ENCODE measurements at places on chromosomes 11 and 22. TPM values are rescaled to one million over a fixed set of nuclear protein-coding genes. Genes with fewer than 3 reads are reported as not detected.
A peak's percentile ranks its signal among the peaks of the same experiment; 100 is the strongest.

The DERL3 gene
- 8.7 TPM for total RNA-seq

The SHISAL1 gene
- total RNA-seq: 5.8 TPM

The RAB3IL1 gene
- 6.8 TPM for total RNA-seq

The APOC3 gene
- not detected for total RNA-seq

The CALCA gene
- total RNA-seq: 0.61 TPM

The MISFA gene
- 3.8 TPM for total RNA-seq

The KCNA4 gene
- total RNA-seq: not detected

The C22orf31 gene
- not detected for total RNA-seq

The DMC1 gene
- 7.1 TPM for total RNA-seq

The BTBD18 gene
- not detected for total RNA-seq

GRCh38 chr22:30755759-30756124, 61.1 kb downstream of the OSBP2 start:
- no peak overlapping the region for H3K27ac ChIP-seq
- H3K27me3 ChIP-seq: no peaks in the 10 kb centered on the region
- no peak for DNase-seq
- H3K4me1 ChIP-seq: no peaks in the 10 kb centered on the region

GRCh38 chr11:27509908-27510307, 3.3 kb upstream of the LIN7C start:
- no peaks in the 10 kb centered on the region for H3K36me3 ChIP-seq
- peaks cover 5% of the 10 kb centered on the region for H3K4me1 ChIP-seq
- no peak overlapping the region for H3K4me3 ChIP-seq
- H3K27ac ChIP-seq: no peak overlapping the region

- H3K4me3 ChIP-seq: peak overlapping the region; percentile 27
- no peaks in the 10 kb centered on the region for H3K27me3 ChIP-seq
- DNase-seq: no peak
- peaks cover 20% of the 10 kb centered on the region for H3K4me1 ChIP-seq
- no peaks in the 10 kb centered on the region for H3K36me3 ChIP-seq
Observed at GRCh38 chr22:27629908-27630673, 171.5 kb downstream of the MN1 start.

- no peaks in the 10 kb centered on the region for H3K4me1 ChIP-seq
- H3K36me3 ChIP-seq: no peaks in the 10 kb centered on the region
- no peak for DNase-seq
- H3K4me3 ChIP-seq: no peak overlapping the region
- no peak overlapping the region for H3K27ac ChIP-seq
Observed at GRCh38 chr11:107688322-107688918, 23.4 kb downstream of the SLN start.

DNA sequence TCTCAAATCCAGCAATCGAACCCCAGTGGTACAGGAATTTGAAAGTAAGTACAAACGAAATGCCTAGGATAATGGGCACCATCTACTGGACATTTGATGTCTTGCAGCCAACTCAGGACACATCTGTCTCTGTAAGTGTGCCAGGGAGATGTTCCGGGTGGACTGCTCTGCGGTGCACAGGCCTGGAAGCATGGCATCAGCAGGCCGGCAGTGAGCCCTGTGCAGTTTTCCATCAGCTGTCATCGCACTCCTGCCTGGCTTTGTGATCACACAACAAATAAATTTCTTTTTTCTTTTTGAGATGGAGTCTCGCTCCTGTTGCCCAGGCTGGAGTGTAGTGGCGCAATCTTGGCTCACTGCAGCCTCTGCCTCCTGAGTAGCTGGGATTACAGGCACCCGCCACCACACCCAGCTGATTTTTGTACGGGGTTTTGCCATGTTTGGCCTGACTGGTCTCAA, 71.0 kb downstream of the JAM3 start:
- H3K27me3 ChIP-seq: no peaks in the 10 kb centered on the region
- no peak overlapping the region for H3K4me3 ChIP-seq
- DNase-seq: peak; percentile 41
- no peak overlapping the region for H3K27ac ChIP-seq
- no peaks in the 10 kb centered on the region for H3K4me1 ChIP-seq

DNA sequence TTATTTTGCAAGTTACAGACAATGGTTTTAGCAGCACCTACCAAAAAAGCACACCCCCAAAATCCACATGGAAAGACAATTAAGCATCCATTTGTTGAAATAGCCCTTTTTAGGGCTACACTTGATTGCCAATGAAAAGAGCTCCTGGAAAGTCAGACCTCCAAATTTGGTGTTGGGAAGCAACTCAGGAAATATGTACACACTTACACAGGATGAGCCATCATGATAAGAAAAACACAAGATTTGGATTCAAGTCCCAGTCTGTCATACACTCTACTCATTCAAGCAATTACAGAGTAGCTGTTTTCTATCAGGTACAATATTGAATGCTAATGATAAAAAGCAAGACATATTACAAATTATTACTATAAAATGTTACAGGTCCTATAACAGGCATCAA, 31.5 kb downstream of the FAM168A start:
- no peaks in the 10 kb centered on the region for H3K4me1 ChIP-seq
- no peak overlapping the region for H3K27ac ChIP-seq
- H3K27me3 ChIP-seq: no peaks in the 10 kb centered on the region
- H3K36me3 ChIP-seq: no peaks in the 10 kb centered on the region
- no peak overlapping the region for H3K4me3 ChIP-seq

DNA sequence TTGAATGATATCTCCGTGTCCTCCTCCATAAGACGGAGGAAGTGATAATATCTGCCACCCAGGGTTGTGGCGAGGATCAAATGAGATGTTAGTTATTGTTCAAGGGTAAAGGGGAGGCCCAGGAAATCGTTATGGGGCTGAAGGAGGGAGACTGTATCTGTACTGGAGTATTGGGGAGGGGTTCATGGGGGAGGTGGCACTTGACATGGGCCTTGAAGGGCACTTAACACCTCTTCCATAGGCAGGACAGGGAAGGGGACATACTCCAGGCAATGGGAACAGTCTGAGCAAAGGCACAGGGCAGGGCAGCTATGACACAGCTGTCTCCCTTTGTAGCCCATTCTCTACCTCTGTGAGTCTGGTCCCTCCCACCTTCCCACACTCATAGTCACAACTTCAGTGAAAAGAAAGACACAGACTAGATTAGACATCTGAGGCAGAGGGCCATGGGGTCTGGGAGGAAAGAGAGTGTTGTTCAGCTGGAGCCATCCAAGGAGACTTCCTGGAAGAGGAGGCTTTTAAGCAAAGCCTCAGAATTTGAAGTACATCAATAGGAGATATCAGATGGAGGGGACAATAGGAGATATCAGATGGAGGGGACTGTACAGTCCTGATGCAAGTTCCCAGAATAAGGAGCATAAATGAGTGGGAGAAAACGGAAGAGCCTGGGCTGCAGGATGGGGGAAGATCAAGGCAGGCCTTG, 15.8 kb upstream of the DGKZ start:
- H3K36me3 ChIP-seq: no peaks in the 10 kb centered on the region
- no peak for DNase-seq
- H3K27ac ChIP-seq: no peak overlapping the region
- H3K4me1 ChIP-seq: peaks cover 23% of the 10 kb centered on the region
- peaks cover 44% of the 10 kb centered on the region for H3K27me3 ChIP-seq

GRCh38 chr11:129440028-129440713, 64.5 kb downstream of the BARX2 start:
- no peaks in the 10 kb centered on the region for H3K36me3 ChIP-seq
- no peak for DNase-seq
- no peaks in the 10 kb centered on the region for H3K27me3 ChIP-seq
- H3K4me1 ChIP-seq: no peaks in the 10 kb centered on the region
- no peak overlapping the region for H3K27ac ChIP-seq
- no peak overlapping the region for H3K4me3 ChIP-seq

GRCh38 chr22:29207243-29207550, 1.5 kb downstream of the EMID1 start:
- H3K27ac ChIP-seq: no peak overlapping the region
- no peak for DNase-seq
- no peak overlapping the region for H3K4me3 ChIP-seq
- peaks cover 12% of the 10 kb centered on the region for H3K27me3 ChIP-seq

DNA sequence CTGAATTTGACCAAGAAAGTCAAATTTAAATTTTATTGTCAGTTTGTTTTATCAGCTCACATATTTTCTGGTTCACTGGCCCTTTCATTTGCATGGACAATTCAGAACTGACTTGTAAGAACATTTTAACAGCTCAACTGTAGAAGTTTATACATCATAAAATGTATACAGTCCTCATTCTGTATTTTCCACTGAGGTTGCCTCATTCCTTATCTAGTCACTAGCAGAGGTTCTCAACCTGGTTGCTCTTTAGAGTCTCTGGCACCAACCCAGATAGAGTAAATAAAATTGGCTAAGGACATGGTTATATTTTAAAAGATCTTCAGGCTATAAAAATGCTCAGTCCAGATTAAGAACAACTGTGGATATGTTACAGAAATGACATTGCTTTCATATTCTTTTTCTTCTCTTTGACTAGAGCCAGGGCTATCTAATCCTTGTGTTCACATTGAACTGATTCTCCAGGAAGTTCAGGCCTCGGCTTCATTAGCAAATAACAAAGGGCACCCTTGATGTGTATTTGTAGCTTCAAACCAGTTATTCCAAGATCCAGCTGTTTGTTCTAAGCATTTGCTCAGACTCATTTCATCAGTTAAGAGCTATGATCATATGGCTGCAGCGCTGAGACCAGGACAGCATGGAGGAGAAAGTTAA, 782.5 kb downstream of the ETS1 start:
- H3K27ac ChIP-seq: no peak overlapping the region
- no peaks in the 10 kb centered on the region for H3K4me1 ChIP-seq
- no peak for DNase-seq
- no peak overlapping the region for H3K4me3 ChIP-seq

GRCh38 chr11:93194673-93195291, 3.0 kb downstream of the SLC36A4 start:
- no peak for DNase-seq
- H3K27ac ChIP-seq: no peak overlapping the region
- no peaks in the 10 kb centered on the region for H3K36me3 ChIP-seq
- no peaks in the 10 kb centered on the region for H3K27me3 ChIP-seq

DNA sequence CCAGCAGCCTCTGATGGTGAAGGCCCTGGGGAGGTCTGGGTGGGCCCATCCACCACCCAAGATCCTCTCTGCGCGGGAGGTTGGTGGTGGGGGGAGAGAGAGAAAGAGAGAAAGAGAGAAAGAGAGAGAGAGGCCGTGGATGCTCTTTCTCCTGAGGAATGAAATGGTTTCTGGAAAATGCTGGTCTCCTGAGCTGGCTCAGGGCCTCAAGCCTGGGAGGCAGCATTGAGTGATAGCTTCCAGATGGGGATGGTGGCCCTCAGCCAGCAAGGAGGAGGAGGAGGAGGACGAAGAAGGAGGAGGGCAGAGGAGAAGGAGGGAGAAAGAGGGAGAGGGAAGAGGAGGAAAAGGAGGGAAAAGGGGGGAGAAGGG, 4.6 kb downstream of the TSPAN32 start:
- no peaks in the 10 kb centered on the region for H3K27me3 ChIP-seq
- H3K4me1 ChIP-seq: no peaks in the 10 kb centered on the region
- no peak overlapping the region for H3K4me3 ChIP-seq
- no peak overlapping the region for H3K27ac ChIP-seq
- no peaks in the 10 kb centered on the region for H3K36me3 ChIP-seq

DNA sequence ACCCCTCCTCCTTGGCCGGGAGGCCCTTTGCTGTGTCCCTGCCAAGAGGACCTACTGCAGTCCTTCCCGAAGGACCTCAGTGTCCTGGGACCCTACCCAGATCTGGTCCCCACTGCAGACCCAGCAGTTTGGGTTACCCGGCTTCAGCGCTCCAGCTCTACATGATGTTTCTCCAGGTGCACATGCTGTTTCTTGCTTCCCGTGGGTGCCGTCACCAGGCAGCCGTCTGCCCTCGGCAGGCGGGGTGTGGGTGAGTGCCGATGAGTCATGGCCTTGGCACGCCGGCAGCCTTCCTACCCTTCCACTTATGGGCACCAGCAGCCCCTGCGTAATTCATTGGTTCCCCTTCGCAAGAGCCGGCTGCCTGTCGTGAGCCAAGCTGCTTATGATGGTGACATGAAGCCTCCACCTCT, 101.8 kb downstream of the BCR start:
- H3K27me3 ChIP-seq: no peaks in the 10 kb centered on the region
- no peak for DNase-seq
- peaks cover 5% of the 10 kb centered on the region for H3K36me3 ChIP-seq
- H3K4me3 ChIP-seq: no peak overlapping the region

DNA sequence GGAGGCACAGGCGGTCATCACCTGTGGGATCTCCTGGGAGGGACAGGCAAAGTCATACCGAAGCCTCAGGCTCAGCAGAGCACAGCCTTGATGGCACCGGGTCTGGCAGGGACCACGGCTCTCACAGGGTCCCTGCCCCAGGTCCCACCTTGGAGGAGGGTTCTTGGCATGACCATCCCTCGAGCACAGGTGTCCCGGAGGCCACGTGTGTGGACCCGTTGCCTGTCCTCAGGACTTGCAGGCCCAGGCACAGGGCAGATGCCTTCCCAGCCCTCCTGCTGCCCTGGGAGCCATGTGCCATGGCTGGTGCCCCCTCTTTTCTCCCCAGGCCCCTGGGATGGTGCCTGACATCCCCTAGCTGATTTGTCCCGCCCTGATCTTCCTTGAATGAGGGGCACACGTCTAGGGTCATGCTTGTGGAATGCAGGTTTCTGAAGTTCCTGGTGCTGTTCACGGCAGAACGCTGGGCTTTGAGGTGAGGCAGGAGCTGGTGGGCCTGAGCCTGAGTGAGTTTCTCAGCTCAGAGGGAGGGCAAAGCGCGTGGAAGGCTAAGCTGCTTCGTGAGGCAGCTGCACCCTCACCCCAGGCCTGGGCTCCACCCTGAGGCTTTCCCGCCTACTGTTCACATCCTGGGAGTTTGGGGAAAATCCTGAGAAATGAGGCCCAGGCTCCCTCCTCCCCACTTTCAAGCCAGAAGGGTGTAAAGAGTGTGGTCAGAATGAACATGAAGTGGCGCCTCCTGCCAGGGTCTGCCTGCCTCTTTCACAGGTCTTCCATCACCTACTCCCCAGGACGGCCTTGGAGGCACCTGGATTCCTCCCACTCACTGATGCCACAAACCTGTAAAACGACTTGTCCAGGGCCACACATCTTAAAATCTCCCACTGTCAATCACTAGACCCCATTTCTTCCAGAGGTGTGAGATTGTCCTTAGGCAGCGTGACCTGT, 325.8 kb upstream of the B3GAT1 start:
- no peak overlapping the region for H3K4me3 ChIP-seq
- H3K36me3 ChIP-seq: no peaks in the 10 kb centered on the region
- DNase-seq: no peak
- no peaks in the 10 kb centered on the region for H3K27me3 ChIP-seq

DNA sequence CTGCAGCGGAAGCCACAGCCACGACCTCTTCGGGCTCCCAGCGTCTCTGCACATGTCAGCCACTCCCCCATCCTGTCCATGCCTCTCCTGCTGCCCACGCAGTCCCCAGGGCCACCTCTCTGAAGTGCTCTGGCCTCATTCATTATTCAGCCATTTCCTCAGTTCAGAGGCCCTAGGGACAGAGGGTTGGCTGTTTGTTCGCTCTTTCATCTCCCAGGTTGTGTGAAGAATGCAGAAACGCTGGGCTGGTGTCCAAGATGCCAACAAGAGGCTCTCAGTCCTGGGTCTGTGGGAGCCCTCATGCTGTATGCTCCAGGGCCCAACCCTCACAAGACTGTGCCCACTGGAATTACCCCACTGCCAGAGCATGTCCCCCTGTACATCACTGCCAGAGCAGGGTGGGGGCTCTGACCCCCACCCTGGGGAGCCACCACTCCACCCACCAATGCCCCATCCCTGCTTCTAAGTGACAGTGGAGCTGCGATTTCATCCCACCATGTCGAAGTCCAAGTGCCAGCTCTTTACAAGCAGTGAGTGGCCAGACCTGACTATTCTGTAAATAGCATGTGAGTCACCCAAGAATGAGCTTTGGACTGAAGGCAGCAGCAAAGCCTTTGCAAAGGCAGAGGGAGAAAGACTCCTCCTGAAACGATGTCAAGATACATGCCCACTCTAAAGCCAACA, 209.6 kb downstream of the BUD13 start:
- H3K4me3 ChIP-seq: no peak overlapping the region
- no peaks in the 10 kb centered on the region for H3K27me3 ChIP-seq
- no peak for DNase-seq
- H3K27ac ChIP-seq: no peak overlapping the region
